NCI-H1417 treated with DMSO at 0.1 percent for 48 hours (cell line): ENCODE measurements at places on chromosomes 16 and 17.
A peak's percentile ranks its signal among the peaks of the same experiment; 100 is the strongest.

DNA sequence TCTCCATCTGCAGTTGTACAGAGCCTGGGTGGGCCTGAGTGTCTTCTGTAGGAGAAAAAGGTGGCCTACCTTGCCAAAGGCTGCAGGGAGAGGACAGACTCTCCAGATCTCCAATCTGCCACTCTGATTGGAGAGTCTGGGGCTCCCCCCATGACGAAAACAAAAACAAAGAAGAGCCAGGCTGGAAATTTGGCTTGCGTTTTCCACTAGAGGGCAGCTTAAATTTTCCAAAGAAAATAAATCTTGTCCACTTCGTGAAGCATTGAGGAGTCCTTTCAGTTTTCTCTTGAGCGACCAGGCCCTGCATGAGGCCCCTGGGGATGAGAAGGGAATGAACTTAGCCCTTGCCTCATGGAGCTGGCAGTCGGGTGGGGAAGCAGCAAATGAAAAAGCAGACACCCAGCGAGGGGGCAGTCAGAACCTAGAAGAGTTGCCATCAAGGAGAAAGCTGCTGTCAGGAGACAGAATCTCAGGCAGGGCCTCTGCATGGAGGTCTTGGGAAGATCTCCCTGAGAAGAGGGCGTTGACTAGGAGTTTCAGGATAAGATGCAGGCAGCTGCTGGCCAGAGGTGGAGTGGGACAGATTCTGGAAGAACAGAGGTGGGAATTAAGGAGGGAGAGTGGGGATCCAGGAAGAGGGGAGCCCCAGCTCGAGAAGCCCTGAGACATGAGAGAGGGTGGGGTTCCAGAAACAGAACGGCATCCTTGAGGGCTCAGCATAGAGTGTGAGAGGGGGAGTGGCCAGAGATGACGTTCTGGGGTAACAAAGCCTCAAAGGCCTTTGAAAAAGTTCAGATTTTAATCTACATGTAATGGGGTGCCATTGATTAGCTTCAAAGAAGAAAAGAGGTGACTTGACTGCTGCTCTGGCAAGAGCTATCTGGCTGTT is 8.4 kb upstream of the SHCBP1 start:
- DNase-seq, result no peak

- DNase-seq, result no peak
Measured at GRCh38 chr16:86821895-86822294, 243.5 kb downstream of the FOXL1 start.

GRCh38 chr16:58152246-58152868 is 23.2 kb upstream of the CFAP20 start:
- no peak for DNase-seq

DNA sequence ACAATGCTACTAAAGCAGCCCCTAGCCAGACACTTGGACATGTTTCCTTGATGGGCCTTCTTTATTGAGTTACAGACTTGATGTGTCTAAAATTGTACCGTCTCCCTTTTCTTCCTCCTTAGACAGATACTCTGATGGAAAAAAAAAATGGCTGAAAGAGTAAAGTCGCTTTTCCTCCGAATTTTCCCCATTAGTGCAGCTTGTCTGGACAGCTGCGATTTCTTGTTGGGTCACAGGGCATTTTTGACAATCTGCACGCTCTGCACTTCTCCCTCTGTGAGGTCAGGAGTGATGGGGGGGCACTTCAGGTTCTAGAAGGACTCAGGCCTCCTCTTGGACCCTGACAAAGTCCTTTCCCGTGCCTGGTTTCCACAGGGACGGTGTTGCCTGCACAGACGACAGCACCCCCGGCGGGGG is 968 bp upstream of the PRKAR1A start:
- no peak for DNase-seq

DNA sequence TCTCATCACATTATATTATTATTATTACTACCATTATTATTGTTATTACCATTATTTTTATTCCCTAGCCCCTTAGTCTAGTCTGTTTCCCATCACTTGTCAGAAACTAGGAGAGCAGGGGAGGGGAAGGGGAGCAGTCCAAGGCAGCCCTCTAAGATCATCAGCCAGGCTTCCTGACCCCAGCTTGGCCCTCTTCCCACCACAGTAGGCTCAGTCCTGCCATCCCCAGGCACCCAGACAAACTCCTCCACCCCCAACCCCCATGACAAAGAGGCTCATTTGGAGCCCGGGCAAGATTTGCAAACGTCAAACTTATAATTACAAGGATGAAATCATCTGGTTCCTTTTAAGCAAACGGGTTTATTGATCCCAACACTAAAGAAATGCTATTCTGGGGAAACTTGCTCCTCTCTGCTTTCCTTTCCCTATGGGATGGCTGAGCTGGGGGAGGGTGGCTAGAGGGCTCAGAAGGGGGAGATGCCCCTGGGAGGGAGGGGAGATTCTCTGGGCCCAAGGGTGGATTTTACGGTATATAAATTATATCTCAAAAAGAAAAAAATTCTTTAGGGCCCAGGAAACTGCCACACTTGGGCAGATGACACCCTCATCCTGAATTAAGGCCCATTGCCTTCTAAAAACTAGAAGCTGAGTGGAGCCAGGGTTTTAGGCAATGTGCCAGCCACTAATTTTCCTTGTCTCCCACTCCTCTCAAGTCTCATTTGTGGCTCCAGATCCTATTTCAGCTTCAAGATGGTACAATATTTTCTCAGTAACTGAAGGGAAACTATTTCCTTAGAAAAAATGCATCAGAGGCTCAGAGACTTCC is 4.4 kb upstream of the CBFB start:
- no peak for DNase-seq

DNA sequence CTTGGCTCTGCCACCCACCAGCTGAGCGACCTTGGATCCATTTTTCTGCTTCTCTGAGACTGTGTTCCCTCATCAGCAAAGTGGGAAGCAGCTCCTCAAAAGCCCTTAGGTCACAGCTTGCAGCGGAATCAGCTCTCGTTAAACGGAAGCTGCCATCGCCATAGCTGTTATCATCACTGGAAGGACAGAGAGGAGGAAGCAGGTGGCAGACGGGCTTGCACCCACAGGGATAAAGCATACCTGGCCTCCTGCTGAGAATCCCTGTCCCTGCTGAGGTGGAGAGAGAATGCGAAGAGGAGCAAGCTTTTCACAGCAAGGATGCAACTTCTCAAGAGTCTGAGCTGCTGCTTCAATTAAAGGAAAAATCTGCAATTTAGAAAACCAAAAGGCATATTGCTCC is 106.6 kb downstream of the CLEC16A start:
- DNase-seq, result no peak

GRCh38 chr17:48333034-48333530 is 96.9 kb downstream of the SKAP1 start:
- no peak for DNase-seq

DNA sequence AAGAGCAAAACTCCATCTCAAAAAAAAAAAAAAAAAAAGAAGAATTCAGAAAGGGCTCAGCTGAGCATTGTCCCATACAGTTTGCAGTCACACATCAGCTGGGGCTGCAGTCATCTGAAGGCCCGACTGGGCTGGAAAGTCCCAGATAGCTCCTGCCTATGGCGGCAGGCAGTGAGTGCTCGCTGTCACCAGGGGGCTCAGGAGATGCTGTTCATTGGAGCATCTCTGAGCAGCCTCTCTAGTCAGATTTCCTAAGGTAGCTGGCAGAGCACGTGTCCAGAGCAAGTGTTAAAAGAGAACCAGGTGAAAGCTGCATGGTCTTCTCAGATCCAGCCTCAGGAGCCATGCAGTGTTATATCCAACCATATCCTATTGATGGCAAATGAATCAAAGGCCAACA is 75.8 kb downstream of the WSCD1 start:
- no peak for DNase-seq

DNA sequence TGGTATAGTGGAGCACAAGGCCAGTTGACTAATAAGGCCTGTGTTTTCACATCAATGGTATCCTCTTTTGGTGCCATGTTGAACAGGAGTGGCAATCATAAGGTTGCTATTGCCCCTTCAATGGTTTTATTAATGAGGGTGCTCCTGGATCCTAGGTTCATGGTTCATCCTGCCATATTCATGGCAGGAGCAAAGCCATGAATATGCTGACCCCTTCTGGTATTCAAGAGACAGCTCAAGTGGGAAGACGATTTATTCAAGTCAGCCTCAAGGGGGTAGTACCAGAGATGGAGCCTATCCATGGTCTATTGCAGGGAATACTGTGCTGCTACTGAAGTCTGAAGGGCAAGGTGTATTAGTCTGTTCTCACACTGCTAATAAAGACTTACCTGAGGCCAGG is 2.6 kb downstream of the ABCA9 start:
- DNase-seq, result no peak

DNA sequence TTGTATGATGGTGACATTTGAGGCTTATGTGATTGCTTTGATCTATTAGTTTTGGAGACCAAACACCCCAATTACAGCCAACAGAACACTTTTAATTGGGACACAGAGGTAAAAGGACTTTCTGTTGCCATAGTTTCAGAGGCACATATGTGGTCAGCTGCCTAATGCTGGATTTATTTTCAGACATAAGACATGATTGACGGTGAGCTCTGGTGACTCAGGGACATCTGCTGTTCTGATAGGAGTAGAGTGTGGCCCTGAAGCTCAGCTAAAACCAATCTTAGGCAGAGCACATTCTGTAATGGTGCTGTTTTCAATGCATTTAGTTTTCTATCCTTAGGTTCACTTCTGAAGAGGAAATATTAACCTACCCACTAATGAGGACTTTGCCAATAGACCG is 247.1 kb downstream of the UTP18 start:
- no peak for DNase-seq

DNA sequence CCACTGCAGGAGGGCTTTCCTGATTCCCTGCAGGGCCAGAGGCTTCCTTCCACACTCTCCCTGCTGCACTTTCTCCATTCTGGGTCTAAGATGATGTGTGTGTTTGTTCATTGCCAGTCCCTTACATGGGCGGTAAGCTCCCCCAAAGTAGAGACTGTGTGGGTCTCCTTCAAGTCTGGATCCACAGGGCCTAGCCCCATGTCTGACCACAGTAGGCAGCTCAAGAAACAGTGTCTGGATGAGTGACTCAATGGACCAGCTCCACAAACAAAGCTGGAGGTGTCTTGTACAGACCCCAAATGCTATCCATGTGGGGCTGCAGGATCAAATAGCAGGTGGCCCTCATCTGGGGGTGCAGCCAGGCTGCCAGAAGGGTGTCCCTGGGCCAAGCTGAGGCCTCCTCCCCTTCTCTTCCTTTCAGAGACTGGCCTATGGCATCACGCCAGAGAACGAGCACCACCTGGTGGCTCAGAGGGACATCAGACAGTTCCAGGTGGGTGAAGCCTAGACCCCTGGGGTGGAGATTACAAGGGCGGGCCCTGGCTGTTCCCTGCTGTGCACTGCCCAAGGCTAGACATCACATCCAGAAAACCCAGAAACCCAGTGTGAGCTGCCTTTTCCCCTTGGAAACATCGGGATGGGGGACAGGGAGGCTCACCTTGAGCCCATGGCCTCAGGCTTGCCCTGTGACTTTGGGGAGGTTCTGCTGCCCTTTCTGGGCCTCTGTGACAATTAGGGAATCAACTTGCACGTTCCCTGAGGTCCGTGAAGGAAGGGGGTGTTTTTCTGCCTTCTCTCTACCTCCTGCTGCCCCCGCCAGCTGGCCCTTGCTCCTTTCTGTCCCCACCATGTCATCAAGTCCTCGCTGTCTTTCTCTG is 45.9 kb downstream of the SLC6A2 start:
- DNase-seq, result peak; percentile 6
